Stimulated activated CD8-positive, alpha-beta memory T cell treated with anti-CD3 and anti-CD28 coated beads, Interleukin-2, amount 100 ng/mL, for 1 hour (primary cell): ENCODE measurements at places on chromosomes 6 and 20.

DNA sequence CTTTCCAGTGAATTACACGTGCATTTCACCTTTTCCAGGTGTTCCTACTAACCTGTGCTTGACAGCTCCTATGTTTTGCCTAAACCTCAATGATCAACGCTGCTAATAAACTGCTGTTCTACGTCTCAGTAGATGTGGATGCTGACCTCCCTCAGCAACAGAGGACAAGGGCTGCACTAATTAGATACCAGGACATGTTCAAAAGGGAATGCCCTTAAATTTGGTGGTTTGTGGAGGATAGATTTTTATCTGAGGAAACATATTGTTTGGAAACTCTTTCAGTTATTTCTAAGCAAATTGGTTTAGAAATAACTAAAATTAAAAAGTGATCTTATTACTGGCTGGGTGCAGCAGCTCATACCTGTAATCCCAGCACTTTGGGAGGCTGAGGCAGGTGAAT, 19.1 kb upstream of the ZDHHC14 start:
- no peak for DNase-seq

GRCh38 chr6:26502165-26502564, 2.1 kb downstream of the BTN1A1 start:
- no peak for DNase-seq

- DNase-seq = no peak
Measured at GRCh38 chr6:167849846-167850459, 23.2 kb downstream of the AFDN start.

- no peak for DNase-seq
Measured at GRCh38 chr6:119979862-119980261, 630.3 kb upstream of the MAN1A1 start.

GRCh38 chr20:11083841-11084240, 410.0 kb upstream of the JAG1 start:
- no peak for DNase-seq

DNA sequence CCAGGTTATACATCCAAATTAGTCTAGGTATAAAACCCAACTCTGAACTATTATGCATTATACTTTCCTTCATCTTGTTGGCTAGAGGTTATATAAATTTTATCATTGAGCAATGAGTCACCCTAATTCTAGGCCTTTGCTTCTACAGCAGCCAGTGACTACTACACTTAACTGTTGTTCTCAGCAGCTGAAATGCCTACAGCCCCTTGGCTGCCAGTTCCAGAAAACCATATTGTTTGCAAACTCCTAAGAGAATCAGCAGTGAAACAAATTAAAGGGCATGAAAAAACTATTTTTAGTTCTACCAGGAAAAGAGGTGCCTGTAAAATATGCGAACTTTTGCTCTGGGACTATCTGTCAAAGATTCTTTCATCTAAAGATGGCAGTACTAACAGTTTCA, 292.8 kb downstream of the FRK start:
- DNase-seq = no peak

GRCh38 chr20:46746956-46747526, 37.6 kb downstream of the SLC2A10 start:
- no peak for DNase-seq

DNA sequence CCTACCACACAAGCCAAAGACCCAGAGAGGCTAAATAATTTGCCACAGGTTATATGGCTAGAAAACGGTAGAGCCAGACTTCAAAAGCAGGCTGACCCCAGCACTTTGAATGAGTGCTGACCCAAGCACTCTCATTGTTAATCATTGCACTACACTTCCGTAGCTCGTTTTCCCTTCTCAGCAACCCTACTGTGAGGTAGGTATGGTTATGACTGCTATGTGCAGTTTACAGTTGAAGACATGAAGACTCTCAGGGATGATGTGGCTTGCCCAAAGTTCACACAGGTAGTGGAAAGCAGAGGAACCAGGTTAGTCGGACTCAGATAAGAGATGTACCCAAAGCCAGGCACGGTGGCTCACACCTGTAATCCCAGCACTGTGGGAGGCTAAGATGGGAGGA, 33.5 kb upstream of the RIMS4 start:
- DNase-seq = no peak

DNA sequence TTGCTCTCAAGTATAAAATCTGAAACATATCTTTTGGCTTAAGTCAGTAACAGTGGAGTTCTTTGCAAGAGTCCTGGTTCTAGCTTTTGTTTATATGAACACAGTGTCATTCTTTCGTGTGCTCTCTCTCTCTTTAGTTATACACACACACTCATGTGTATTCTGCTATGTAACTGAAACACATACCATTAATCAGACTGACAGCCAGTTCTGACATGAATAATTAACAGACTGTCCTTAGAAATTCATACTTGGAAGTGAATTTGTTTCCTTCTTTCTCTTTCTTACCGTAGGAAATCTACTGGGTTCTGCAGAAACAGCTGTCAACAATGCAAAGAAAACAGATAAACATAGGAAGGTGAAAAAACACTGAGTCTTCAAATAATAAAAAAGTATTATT, 2.5 kb downstream of the MCM9 start:
- no peak for DNase-seq

DNA sequence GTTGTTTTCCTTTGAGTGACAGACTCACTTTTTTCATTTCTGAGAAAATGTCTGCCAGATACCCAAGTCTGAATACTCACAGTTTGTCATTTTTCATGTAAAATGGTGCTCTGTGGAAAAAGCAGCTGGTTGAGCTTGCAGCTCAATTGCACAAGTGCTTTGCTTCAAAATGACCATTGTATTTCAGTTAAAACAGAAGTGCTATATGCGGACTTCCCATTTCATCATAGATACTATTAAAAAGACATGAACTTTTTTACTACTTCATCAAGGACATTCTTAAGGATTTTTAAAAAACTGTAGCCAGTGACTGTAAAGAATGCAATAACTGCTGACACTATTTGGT, 61.5 kb downstream of the KCNS1 start:
- DNase-seq = no peak

DNA sequence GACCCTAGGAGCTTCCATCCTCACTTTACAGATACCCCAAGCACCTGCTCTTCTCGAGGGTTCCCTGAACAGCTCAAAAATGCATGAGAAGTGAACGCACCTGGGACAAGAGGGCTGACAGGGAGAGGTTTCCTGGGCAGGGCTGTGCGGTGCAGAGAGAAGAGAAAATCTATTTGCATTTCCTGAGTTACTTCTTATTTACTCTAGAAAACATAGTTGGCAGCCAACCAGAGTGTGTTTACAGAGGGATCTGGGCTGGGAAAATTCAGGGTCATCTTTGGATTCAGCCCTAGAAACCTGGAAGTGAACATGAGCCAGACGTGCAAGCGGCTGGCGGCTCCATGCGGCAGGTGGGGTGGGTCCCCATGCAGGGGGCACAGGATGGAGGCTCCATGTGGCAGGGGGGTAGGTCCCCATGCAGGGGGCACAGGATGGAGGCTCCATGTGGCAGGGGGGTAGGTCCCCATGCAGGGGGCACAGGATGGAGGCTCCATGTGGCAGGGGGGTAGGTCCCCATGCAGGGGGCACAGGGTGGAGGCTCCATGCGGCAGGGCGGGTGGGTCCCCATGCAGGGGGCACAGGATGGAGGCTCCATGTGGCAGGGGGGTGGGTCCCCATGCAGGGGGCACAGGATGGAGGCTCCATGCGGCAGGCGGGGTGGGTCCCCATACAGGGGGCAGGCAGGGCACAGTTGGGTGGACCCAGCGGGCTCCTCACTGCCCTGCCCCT, 342.0 kb downstream of the TAF4 start:
- no peak for DNase-seq

GRCh38 chr20:14374196-14374595, 36.8 kb upstream of the FLRT3 start:
- DNase-seq = no peak

- DNase-seq = no peak
Measured at GRCh38 chr6:37221585-37222124, 35.9 kb upstream of the TBC1D22B start.

DNA sequence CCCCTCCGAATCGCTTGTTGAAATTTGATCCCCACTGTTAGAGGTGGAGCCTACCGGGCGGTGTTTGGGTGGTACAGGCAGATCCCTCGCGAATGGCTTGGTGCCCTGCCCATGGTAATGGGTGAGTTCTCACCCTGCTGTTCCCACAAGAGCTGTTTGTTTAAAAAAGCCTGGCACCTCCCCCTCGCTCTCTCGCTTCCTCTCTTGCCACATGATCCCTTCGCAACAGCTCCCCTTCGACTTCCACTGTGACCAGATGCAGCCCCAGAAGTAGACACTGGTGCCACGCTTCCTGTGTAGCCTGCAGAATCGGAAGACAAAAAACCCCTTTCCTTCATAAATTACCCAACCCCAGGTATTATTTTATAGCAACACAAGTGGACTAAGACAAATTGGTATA, 292.2 kb upstream of the QKI start:
- DNase-seq = no peak

- no peak for DNase-seq
Measured at GRCh38 chr6:166195860-166196238, 28.2 kb upstream of the TBXT start.

DNA sequence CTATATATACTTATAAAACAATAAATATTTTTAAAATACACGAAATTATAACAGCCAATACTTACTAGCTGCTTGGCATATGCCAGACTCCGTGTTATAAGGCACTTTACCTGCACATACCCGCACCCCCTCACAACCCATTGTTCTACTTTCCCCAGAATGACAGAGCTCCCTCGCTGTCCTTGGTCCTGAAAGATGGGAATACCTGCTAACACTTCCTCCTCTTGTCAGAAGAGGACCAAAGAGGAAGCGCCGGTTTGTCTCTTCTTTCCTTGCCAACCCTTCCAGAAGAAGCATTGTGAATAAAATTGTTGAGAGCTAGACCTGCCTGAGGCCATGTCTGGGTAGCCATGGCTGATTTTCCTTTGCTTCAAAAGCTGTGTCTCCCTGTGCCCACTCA, 149.3 kb downstream of the PTPRT start:
- DNase-seq = no peak

DNA sequence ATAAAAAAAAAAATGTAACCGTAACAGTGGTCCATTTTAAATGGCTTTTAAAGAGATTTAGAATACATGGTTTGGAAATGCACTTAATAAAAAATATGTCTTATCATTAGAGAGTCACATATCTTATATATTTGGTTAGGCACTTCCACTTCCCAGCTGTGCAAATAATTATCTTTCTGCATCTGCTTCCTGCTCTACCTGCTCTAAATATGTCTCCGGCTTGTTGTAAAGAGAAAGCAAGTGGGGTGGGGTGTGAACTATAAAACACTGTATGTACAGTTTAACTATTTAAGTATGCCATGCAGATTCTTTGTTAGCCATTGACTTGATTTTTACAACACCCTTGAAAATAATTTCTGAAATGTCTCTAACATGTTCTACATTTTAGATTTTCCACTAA, 106.3 kb downstream of the NKAIN2 start:
- DNase-seq = no peak

- DNase-seq = no peak
Measured at GRCh38 chr6:88179692-88180091, 13.5 kb upstream of the CNR1 start.

DNA sequence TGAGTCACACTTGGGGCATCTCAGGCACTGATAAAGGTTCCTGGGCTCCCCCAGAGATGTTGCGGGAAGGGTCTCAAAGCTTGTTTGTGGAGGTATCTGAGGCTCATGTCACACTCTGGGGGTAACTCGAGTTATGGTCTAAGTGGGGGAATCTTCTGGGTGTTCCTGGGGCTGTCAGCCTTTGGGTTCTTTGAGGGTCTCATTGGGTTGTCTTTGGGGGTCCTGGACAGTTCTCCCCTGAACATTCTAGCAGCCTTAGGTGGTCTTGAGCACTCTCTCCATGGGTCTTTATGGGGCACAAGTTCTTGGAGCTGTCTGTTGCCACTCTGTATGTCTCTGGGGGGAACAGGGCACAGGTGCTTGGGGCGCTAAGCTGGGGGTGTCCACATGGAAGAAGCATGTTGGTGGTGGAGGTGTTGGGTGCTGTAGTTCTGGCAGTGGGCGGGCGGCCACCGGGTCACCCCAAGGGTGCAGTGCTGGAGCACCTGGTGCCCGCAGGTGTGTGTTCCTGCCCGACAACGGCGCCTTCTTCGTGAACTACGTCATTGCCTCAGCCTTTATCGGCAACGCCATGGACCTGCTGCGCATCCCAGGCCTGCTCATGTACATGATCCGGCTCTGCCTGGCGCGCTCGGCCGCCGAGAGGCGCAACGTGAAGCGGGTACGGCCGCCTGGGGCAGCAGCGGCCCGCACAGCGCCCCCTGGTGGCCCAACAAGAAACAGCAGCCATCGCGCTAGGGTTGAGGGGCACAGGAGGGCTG, 7.1 kb upstream of the CAPN11 start:
- DNase-seq = peak; percentile 64

DNA sequence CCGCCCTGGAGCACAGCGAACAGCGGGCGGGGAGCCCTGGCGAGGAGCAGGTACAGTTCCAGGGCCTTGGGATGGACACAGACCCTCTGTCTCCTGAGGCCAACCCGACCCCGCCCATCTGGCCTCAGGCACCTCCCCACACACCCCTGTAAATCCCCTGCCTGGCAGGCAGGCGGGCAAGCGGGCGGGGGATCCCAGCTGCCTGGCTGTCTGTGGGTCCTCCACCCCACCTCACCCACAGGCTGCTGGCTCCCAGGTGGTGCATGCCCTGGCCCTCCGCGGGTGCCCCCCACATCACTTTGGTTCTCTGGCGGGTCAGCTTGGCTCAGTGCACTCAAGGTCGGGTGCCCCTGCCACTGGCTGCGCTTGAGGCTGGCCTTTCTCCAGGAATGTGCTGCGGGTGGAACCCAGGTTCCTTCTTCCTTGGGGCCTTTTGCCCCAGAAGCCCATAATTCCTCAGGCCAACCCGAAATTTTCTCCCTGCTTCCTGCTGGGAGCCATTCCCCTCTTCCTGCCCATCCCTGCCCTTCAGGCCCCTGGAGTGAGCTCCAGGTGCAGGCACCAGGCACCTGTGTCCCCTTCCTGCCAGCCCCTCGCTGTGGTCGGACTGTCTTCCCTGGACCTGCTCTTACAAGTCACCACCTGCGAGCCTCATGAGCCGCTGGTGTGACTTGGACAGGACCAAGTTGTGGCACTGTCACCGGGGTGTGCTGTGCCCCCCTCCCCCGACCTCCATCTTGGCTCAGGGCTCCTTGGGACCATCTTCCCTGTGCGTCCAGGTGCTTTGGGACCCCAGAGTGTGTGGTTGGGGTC, 5.3 kb upstream of the TNFRSF6B start:
- no peak for DNase-seq

- DNase-seq = no peak
Measured at GRCh38 chr6:121443971-121444541, 8.6 kb downstream of the GJA1 start.

DNA sequence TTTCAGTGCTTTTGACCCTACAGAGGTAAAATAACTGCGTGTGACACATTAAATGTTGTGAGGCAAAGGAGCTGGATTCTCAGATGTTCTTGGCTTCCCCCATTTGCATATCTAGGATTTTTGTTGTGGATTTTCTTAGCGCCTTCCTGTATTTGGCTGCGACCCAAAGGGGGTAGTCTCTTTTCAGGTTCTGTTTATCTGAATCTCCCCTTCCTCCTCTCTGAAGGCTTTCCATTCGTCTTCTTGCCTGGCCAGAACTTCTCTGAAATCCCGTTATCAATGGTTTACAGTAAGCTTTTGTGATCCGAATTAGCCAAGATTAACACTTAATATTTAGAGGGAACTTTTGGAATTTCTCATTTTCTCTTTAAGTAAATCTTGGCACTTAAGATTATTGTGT, 60.8 kb downstream of the ADGRB3 start:
- DNase-seq = no peak

GRCh38 chr6:109304284-109305015, 77.8 kb downstream of the CD164 start:
- DNase-seq = no peak
